ENCODE measurements at places on chromosomes 4 and X.

- DNase-seq, result no peak
Observed at GRCh38 chr4:93327346-93327745, 501.2 kb upstream of the ATOH1 start.

GRCh38 chr4:183287309-183287659 lies 32.8 kb downstream of the CLDN22 start:
- DNase-seq, result no peak

DNA sequence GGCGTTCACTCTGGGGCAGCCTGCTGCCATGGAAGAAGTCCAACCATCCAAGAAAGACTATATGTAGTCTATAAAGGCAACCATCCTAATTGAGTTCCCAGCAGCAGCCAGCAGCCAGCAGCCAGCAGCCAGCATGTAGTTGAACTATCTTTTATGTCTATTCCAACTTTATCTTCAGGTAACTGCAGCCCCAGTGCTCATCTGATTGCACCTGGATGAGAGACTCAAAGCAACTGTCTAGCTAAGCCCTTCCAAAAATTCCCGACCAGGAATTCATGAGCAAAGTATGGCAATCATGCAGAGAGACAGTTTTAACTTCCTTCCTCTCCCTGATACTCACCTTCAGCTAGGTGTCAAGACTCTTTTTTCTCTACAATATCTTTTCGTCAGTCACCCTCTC lies 216.8 kb downstream of the ANTXR2 start:
- no peak for DNase-seq

DNA sequence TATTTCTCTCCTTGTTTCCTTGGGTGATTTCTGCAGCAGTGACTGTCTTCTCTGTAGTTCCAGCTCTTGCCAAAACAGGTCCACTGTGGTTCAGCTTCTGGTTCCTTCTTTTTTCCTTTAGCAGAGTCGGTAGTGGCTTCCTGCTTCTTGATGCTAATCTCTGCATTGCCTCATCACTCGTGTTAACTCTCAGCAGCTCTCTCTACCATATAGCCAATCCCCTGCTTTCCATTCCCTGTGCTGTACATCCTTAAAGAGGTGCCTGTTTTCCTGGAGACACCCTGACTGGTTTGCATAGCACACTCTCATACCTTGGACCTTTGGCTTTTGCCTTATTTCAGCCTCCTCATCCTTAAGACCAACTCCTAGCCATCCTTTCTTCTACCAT lies 191.2 kb upstream of the LNX1 start:
- no peak for DNase-seq

DNA sequence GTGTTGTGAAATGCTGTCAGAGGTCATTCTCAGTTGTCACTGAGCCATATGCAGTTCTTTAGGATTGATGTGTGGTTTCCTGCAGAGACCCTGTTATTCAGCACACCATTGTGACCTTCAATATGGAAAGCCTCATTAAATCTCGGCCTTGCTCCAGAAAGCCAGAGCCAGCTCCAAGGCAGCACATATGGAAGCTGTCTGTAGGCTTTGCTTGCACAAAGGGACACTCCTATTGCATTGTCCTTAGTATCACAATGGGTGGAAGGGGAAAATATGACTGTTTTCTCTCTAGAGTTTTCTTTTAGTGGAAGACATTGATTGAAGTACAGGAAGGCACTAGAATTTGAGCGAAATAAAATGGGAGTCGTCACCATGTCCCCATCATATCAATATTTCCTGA lies 179.0 kb downstream of the CEP135 start:
- DNase-seq, result no peak

- peak; percentile 83 for DNase-seq
Observed at GRCh38 chr4:158193171-158193749, 17.0 kb upstream of the TMEM144 start.

DNA sequence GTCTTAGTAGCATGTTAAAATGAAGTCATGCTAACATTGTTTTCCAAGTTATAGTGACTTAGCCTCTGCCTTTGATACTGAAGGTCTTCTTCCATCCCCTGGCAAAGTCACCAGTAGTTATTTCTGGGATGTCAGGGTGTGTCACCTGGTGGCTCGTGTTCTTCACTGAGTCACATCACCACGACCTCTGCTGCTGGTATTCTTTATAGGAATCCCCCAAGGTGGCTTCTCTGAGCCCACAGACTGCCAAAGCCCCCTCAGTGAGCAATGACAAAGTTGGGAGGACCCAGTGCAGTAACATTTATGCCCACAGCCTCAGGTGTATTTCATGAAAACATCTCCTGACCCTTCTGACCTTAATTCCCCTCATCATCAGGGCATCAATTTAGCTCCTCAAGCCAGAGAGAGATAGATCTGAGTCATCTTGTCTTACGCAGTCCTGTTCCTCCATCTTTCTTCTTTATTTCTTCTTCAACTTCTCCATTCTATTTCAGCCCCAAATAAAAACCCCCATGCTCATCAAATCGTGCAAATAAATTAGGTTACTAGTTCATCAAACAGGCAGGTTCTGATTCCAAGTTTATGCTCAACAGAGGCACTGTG lies 29.3 kb upstream of the GPRIN3 start:
- no peak for DNase-seq

DNA sequence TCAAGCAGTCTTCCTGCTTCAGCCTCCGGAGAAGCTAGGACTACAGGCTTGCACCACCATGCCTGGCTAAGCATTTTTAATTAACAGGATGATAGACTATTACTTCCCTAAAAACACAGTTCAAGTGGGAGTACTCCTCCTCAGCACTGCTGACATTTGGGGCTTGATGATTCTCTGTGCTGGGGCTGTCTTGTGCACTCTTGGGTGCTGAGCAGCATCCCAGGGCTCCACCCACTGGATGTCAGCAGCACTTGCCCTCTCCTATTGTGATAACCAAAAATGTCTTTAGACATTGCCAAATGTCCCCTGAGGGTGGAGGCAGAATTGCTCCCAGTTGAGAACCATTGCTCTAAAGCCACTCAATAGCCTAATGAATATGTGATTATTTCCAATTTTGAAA lies 60.4 kb downstream of the CLCN4 start:
- DNase-seq, result no peak

DNA sequence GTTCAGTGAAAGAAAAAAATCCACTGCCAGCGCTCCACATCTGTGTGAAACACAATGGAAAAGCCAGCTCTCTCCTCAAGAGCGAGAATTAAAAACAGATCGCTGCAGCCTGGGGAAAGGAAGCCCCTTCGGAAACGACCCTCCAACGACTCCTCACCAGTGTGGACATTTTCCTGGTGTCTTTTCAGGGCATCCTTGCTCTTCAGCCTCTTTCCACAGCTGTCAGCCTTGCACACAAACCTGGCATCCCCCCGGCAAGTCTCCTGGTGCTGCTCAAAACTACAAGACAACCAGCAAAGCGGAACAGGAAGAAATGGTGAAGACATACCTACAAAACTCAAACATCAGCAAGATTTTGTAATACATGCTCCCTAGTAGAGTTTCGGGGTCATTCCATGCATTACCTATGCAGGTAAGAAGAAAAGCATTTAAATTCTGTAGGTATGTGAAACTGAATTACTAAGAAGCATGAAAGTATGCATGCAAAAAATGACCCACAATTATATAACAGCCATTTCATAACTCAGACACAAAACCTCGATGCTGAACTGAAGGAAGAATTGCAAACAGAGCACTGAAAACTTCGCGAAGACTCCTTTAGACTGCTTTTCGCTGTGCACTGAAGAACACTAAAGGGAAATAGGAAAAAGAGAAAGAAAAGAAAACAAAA lies 106.1 kb downstream of the PRDM5 start:
- no peak for DNase-seq

- no peak for DNase-seq
Observed at GRCh38 chr4:171793723-171794122, 19.5 kb upstream of the GALNTL6 start.

DNA sequence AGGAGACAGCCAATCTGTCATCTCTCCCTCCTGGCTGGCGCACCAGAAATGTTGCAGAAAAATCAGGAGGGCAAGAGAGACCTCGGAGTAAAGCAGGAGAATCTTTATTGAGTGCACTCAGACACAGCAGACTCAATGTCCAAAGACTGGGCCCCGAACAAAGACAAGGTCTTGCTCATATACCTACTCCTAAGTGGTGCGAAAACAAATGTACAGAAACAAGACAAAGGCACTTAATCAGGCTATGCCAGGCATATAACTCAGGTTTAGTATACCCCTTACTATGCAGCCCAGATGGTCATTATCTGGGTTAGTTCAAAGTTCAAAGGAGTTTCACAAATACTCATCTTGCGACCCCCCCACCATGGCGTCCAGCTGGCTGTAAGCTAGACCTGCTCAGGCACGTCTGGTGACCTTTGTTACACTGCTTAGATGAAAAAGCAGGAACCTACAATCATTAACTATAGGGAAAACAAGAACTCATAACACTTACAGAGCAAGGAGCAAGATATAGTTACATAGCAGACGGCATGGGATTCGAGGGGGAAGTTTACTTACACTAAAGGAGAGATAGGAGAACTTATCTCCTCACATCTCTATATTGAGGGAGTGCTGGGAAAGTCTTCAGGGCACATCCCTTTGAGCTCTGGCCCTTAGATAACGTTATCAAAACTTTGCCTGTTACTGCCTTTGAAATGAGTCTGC lies 27.5 kb downstream of the SULT1E1 start:
- no peak for DNase-seq

DNA sequence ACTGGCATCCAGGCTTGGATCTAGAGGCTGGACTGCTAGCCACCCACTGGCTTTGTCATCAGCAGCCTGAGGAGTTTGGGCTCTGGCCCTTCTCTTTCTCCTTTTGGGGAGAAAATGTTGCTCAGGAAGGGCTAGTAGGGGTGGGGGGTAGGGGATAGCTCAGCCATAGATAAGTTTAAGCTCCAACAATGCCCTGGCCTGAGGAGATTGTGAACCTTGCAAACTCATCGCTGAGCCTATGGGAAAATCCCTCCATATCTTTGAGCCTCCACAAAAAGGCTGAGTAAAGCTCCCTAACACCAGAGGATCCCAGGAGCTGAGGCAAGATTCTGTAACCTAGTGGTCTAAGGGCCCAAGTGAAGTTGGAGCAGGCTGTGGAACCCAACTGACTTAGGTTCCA lies 8.8 kb downstream of the OTUD5 start:
- no peak for DNase-seq

DNA sequence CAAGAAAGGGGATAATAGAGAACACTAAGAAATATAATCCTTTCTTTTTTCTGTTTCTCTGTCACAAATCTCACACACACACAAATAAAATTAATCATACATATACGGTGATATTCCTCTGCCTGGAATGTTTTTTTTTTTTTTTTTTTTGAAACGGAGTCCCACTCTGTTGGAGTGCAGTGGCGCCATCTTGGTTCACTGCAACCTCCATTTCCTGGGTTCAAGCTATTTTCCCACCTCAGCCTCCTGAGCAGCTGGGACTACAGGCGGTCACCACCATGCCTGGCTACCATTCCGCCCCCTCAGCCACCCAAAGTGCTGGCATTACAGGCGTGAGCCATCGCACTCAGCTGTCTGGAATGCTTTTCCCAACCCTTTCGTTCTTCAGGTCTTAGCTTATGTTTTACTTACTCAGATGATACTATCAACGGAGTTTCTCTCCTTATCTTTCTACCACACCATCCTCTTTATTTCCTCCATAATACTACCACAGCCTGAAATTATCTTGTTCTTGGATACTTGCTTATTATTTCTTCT lies 69.3 kb downstream of the ANKRD17 start:
- no peak for DNase-seq

DNA sequence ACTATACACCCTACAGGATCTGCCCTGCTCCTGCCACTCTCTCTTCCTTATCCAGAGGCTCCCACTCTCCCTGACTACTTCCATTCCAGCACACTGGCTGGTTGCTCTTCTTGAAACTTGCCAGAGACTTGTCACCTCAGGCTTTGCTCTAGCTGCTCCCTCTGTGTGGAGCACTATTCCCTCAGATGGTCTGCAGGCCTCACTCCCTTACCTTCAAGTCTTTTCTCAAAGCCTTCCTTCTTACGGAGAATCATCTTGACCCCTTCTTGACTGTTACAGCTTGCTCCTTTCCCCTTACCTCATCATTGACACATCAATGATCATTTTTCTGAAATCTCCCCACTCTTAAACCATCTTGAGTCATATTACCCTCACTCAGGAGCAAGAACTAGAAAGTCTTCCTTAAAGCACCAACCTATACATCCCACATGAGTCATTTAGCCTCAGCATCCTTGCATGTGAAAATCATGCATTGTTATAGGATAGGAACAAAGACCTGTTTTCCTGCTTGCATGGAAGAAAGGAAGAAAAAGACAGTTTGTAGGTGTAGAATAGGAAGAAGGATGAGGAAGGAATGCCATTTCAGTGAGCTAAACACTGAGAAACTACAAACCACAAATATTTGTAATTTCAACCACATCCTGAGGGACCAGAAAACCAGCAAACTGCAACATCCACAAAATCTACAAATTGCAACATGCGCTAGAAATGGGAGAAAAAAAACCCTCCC lies 55.7 kb downstream of the ANTXR2 start:
- no peak for DNase-seq

DNA sequence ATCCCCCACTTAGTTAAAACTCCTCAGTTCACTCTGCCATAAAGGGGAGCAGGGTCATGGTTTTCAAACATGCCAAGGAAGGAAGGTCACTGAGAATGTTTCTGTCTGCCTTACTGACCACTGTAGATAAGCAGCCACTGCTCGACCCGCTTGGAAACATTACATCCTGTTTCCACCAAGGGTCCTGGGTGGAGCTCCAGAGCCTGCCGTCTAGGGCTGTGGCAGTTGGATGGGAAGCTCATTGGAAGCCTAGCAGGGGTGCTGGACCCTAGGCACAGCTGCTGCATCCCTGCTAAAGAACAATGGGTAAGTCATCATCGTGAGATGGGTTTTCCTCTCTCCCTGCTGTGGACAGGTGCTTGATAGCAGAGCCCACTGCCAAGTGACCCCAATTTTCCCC lies 76.0 kb upstream of the SRD5A3 start:
- no peak for DNase-seq

DNA sequence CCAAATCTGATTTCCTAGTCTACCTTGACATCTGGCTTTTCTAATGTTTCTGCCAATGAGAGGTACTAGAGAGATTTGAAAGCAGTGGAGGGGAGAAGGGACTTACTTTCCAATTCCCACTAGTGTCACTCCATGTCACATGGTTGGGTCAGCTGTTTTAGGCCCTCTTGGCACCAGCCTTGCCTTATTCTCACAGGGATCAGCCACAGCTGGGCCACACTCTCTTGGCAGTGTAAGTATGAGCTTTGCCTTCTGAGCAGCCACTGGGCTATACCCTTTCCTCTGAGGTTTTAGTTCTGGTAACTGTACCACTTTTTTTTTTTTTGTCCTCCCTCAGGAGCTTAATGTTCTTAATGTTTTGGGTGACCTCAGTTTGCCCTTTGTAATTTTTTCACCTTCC lies 10.2 kb upstream of the ADH1C start:
- DNase-seq, result no peak

- no peak for DNase-seq
Observed at GRCh38 chr4:24889991-24890390, 22.9 kb downstream of the CCDC149 start.

DNA sequence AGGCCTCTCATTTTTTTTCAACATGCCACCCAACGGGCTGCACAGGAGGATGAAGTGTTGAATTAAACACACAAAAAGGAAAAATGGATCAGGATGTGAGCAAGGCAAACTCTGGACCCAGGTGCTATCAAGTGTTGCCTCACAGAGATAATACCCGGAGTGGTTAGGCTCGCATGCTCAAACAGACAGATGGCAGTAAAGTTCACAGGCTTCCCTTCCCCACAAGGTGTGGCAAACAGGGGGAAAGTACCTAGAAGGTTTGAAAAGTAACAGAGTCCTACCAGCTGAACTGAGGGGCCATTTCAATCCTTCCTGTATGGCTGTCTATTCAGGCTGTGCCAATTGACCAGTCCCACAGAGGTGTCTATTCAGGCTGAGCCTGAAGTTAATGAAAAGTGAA lies 123.9 kb upstream of the GC start:
- DNase-seq, result no peak

Data from hippocampal formation (tissue), 2 donors.